ENCODE measurements at places on chromosomes 11 and 22.

DNA sequence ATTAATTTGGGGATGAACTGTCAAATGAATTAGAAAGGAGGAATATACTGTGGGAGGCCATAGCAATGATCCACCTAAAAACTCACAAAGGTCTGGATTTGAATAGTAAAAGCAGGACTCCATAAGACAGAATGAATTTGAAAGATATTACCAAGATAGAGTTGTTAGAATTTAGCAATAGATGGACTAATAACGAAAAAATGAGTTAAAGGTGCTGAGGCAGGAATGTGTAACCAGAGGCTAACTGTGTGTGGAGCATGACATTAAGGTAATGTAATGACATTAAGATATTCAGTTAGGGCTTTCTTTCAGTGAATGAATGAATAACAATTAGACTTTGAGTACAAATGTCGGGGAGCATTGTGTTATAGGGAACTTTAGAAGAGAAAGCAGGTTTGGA, 51.3 kb downstream of the AASDHPPT start:
- no peak for DNase-seq

- DNase-seq, result no peak
Observed at GRCh38 chr22:43821606-43822425, 9.7 kb upstream of the EFCAB6 start.

- DNase-seq, result no peak
Observed at GRCh38 chr11:63273685-63274084, 30.3 kb upstream of the SLC22A25 start.

DNA sequence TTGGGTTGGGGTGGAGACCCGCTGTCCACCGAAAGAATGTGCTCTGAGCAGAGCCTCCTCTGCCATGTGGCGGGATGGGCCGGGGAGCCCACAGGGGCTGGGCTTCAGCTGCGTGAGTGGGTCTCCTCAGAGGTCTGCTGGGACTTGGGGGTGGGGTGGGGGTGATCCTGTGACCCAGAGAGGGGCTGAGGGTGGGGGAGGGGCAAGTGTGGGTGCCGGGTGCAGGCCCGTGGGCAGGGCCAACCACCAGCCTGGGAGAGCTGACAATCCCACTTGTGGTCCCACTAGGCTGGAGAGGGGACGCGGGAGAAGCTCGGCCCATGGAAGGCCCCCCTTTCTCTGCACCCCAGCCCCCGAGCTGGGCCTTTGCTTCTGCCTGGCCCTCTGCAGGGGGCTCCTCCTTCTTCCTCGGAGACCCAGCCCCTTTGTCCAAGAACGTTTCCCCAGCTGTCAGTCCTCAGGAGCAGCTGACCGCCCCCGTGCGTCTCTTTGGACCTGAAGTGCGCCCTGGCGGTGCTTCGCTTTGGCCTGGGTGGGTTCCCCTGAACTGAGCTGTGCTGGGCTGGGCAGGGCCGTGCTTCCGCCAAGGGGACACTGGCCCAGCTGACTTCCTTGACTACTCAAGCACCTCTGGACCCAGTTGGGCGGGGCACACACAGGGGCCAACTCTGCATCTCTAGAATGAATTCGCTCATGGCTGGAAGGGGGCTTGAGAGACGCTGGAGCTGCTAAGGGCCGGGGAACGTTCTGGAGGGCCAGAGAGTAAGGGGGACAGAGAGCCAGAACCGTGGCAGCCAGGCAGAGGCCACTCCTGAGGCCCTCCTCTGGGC, 30.2 kb downstream of the OSBPL5 start:
- no peak for DNase-seq

DNA sequence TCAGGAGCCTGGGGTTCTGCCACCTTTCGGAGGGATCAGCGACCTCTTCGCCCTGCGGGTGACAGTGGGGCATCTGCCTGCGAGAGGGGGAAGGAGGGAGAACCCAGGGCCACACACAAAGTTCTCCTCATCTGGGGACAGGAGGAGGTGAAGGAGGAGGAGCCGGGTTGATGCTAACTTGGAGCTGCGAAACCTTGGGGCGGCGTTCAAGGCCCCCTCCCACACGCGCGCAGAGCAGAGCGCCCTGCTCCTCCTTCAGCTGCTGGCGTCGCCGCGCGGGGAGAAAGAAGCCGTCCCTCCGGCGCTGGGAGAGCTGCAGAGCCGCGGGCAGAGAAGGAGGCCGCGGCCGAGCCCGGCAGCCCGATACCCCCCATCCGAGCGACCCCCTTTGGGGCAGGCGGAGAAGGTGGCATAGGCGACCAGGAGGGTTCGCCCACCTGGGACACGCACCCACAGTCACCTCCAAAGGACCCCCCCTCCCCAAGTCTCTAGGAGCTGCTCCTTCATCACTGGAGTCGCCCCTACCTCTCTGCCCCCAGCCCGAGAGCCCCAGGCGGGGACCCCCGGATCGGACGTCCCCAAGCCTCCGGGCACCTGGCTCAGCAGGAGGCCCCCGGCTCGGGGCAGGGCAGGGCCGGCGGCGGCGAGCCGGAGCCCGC, at the start of gene RASD2:
RASD2 (plus strand) TSS at position 237 of the 659 bp plus-strand sequence. CDS start 5,979 bp downstream, outside the sequence.
- no peak for DNase-seq

- DNase-seq, result no peak
Observed at GRCh38 chr11:120331301-120331996, 4.8 kb upstream of the ARHGEF12 start.

- DNase-seq, result no peak
Observed at GRCh38 chr11:125091247-125091876, 20.1 kb downstream of the TMEM218 start.

- no peak for DNase-seq
Observed at GRCh38 chr11:122816761-122817520, 21.4 kb upstream of the CRTAM start.

DNA sequence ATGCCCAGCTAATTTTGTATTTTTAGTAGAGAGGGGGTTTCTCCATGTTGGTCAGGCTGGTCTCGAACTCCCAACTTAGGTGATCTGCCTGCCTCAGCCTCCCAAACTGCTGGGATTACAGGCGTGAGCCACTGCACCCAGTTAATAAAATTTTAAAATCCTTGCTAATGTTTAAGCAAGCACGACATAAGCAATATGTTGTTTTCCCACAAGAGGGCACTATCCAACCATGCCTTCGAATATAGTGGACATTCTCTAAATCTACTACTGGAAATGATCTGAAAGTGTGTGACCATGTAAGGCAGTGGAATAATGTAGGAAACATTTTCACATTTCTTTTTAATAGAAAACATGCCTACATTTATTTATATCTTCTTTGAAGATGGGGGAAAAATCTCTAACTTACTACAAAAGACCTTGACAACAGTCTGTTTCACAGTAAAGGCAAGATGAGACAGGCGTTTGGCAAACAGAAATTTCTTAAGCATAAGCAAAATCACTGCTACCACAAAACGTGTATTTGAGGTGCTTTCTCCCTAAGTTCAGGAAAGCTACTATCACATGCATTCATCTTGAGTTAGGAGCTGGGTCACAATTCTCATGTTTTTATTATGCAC, 38.2 kb downstream of the PITPNB start:
- no peak for DNase-seq

DNA sequence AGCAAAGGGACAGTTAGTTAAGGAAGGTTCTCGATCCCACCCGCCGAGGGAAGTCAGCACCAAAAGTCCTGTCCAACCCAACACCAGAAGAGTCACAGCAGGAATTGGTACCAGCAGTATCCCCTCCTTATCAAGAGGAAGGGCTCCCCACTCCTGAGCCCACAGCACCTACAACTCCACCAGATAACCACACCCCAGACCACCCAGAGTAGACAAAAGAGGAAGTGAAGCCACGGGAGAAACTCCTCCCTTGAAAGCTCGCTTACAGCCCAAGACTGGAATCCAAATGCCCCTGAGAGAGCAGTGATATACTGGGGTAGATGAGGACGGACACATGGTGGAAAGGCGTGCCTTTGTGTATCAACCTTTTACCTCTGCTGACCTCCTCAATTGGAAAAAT, 7.3 kb upstream of the CD5 start:
- no peak for DNase-seq

DNA sequence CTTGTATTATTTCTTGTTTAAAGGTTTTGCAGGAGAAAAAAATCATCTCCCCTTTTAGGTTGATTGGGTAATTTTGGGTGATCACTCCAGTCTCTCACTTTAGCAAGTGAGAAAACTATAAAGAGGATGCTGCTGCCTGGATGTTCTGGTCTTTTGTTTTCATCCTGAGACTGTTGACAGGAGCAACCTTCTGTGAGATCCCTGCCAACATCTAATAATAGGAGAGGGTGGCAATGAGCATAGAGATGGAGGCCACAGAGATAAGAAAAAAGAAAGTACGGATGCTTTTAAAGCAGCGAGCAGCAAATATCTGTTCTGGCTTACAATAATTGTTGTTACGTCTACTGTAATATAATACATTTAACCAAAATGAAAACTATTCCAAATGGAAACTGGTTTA, 293.6 kb upstream of the MTNR1B start:
- no peak for DNase-seq

DNA sequence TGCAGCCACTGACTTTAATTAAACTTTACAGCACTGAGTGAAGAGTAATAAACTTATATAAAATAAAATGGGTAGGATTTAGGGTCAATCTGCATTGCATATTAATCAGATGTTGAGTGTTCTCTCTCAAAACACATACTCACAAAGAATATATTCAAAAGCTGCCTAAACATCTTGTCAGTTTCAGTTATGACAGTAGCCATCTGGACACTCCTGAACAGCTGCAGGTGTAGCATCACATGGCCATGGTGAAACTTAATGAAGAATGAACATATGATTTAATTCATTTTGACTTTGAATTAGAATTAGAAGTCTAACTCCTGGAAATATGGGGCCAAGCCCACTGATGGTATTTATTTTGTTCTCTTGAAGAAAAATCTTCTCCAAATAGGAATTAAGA, 684.3 kb upstream of the RAG2 start:
- DNase-seq, result no peak

DNA sequence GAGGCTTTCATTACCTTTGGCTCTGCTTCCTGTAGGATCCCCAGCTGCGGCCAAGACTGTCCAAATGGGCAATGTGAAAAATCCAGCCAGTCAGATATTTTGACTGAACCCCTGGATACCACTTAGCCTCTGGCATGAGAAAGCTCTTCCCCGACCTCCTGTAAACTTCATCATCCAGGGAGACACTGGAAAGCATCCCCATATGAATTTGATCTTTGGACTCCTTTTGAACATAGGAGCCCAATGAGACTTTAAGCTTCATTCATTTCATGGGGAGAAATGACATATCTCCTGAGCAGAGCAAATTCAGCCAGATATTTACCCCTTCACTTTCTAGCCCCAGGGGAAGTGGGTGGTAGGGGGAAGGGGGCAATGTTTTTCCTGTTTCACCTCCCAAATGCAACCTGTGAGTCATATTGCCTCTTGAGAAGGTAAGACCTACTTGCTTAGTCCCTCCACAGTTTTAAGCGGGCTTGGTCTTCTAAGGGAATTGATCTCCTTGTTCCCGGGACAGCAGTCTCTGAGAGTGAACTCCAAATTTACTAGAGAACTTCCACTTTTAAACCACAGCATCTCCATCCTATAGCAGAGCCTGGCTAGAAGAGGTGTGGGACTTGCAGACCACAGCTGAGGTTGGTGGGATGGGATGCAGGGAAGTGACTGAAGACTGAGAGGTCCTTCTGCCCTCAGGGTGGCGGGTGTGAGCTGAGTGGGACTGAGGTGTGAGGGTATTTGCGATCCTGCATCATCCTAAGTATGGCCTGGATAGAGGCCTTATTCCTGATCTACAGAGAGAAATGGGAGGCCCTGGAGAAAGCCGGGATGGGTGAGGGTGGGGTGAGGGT, 20.3 kb upstream of the POU2AF1 start:
- DNase-seq, result no peak

DNA sequence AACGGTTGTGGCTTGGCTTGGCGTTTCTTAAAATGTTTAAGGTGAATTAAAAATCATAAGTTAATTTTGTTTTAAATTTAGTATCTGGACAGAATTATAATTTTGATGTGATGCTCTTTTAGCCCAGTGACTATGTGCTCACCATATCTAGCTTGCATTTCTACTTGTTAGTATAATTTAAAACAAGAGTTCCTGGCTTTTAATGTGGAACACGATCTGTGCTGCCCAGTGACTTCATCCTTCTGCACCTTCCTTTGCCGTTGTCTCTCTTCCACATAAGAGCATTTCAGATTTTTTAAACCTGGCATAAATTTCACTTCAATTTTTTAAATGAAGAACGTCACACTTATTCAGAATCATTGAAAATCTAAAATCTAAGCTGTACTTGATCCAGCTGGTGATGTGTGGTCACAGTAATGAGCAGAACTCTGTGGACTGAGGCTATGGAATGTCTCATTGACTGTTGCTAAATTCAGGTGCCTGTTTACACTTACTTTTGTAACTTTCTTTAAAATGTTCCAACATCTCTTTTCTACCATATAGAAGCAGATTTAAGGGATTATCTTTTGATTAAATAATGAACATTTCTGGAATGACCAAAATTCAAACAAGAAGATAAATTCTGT, 75.4 kb upstream of the ADSL start:
- no peak for DNase-seq

GRCh38 chr11:72421351-72421750, 13.0 kb downstream of the CLPB start:
- DNase-seq, result no peak

DNA sequence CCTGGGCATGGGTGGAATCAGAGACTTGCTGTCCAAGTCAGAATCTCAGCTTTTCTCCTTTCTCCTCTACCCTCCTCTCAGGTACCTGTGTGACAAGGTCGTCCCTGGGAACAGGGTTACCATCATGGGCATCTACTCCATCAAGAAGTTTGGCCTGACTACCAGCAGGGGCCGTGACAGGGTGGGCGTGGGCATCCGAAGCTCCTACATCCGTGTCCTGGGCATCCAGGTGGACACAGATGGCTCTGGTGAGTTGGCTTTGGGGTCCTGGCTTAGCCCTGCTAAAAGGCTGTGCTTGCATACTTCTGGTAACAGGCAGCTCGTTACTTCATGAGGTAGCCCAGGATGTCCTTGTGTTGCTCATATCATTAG, 10.7 kb downstream of the MCM5 start:
- DNase-seq, result no peak

DNA sequence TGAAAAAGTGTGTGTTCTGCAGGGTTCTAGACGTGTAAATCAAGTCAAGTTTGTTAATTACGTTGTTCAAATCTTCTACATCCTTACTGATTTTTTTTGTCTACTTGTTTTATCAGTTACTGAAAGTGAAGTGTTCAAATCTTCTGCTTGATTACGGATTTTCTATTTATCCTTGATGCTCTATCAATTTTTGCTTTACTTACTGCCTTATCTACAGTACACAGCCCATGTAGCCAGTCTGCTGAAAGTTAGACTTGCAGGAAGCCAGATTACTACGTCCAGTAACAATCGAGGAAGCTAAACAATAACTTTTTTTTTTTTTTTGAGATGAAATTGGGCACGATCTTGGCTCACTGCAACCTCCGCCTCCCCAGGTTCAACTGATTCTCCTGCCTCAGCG, 15.6 kb upstream of the C11orf24 start:
- no peak for DNase-seq

- DNase-seq, result no peak
Observed at GRCh38 chr11:111452146-111452545, 60.0 kb downstream of the BTG4 start.

GRCh38 chr11:118214210-118214914, 10.4 kb downstream of the JAML start:
- no peak for DNase-seq

DNA sequence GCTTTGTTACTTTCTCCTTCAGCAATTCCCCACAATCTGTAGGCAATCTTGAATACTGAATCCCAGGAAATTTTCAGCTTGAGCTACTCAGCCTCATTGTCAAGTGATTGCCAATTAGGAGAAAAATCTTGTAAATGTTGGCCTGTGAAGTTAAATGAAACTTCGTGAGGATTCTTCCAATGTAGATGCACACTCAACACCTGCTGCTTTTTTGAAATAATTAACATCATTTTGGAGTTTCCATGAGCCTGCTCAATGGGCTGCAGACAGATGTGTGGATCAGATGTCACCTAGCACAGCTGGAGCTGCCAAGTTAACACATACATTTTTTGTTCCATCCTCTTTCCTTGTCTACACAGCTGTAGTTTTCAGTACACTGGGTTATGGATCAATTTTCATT, 645.6 kb upstream of the LUZP2 start:
- no peak for DNase-seq

Measured in stimulated activated CD8-positive, alpha-beta memory T cell treated with anti-CD3 and anti-CD28 coated beads, Interleukin-7, amount 100 ng/mL, for 24 hours (primary cell).